Breast epithelium (tissue), 4 donors: ENCODE measurements at places on chromosomes 13 and 19.

DNA sequence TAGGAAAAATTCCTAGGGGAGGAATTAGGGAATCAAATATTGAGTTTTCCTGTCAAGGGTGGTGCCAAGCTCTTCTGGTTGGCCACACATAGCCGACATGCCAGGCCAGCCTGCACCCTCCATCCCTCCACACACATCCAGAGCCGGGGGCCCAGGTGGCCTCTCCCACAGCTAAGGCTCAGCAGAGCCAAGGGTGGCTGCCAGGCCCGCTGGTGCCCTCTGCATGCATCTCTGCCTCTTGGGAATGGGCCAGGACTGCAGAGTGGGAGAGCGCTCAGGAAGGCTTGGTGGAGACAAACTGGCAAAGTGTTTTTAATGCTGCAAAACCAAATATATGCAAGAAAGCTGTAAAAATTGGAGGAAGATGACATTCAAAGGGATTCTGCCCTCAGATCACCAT is 42.7 kb upstream of the GAS6 start:
- DNase-seq, result peak; percentile 29

DNA sequence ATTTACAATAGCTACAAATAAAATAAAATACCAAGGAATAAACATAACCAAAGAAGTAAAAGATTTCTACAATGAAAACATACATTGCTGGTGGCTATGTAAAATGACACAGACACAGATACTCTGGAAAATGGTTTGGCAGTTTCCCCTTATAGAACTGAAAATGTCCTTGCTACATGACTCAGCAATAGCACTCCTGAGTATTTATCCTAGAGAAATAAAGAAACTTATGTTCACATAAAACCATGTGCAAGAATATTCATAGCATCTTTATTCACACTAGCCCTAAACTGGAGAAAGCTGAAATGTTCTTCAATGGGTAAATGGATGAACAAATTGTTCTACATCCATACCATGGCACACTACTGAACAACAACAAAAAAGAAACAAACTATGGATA is 100.2 kb upstream of the RFC3 start:
- DNase-seq, result no peak

DNA sequence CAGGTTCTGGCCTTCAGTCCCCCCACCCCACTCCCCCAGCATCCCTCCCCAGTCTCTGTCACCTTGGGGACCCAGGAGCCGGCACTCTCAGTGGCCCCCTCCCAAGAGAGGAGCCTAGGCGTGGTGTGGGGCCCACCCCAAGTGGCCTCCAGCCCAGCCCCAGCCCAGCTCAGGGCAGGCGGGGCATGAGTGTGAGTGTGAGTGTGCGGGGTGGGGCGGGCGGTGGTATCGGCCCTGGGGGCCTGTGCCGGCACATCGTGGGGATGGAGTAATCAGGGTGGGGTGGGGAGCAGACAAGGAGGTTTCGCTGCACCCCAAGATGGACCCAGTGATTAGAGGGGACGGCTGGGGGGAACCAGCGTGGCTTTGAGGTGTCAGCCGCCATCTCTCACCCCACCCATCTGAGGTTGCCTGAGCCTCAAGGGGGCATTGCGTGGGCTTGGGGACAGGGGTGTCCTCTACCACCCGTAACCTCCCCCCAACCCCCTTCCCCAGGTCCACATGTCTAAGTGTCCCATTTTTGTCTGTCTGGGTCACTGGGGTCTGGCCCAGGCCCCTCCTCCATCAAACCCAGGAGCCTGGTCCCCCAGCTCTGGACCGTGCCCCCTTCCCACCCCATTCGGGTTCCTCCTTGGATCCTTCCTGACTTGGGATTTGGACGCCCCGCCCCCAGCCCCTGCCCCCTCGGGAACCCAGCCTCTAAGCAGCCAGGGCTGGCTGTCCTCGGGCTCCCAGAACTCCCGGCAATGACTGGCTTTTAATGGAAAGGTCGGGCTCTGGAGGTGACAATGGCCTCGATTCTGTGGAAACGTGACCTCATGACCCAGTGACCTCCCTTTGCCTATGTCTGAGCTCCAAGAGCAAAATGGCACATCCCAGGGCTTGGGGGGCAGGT is 6.9 kb upstream of the SULT2B1 start:
- DNase-seq, result no peak

- peak; percentile 67 for DNase-seq
Measured at GRCh38 chr19:3163230-3163886, 15.2 kb upstream of the S1PR4 start.

DNA sequence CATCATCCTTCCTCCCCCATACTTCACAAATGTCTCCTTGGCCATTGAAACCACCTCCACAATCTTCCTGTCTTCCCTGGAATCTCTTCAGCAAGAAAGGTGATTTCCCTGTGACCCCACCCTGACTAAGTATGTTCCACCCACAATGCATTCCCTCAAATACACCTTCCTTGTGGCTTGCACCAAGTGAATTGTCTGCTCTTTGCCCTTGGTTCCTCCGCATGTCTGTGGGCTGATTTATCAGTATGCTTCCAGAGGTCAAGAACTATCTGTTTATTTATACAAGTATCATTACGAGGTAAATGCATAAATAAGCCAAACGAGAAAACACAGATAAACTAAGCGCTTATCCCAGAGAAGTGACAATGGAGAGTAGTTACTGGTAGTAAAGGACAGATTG is 45.4 kb upstream of the POMP start:
- no peak for DNase-seq

DNA sequence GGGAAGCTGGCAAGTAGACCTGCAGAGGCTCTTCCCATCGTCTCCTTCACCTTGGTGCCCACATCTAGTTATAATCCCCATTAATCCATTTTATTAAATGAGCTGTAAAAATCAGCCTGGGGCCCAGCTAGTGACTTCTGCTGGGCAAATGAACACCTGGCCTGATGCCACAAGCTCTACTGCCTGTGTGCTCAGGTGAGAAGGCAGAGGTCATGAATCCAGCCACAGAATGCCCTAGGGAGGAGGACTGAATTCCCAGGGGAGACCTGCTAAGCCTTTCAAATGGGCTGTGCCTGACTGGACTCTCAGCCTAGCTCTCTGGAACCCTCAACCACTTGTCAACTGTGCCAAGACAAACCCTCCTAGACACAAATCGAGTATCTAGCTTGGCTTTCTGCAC is 74.0 kb downstream of the PDS5B start:
- no peak for DNase-seq

GRCh38 chr19:18487576-18488402 is 34.1 kb downstream of the ELL start:
- peak; percentile 47 for DNase-seq

GRCh38 chr19:32343550-32344262 is 1.7 kb upstream of the ZNF507 start:
- DNase-seq, result no peak

DNA sequence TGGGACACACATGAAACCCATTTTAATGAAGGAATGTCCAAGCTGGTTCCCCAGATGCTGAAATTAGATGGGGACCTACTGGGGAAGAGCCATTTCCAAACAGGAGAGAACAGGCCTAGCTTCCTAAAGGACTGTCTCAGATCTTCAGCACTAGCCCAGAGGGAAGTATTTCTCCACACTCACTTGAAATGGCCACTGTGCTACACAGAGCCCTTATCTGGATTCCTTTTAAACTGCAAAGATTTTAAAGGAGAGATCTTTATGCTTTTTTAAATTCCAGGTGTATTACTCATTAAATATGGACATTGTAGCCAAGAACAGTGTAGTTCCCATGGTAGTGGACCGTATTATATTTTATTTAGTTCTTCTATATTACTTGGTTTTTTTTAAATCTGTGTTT is 255.3 kb downstream of the SHISA2 start:
- DNase-seq, result no peak

DNA sequence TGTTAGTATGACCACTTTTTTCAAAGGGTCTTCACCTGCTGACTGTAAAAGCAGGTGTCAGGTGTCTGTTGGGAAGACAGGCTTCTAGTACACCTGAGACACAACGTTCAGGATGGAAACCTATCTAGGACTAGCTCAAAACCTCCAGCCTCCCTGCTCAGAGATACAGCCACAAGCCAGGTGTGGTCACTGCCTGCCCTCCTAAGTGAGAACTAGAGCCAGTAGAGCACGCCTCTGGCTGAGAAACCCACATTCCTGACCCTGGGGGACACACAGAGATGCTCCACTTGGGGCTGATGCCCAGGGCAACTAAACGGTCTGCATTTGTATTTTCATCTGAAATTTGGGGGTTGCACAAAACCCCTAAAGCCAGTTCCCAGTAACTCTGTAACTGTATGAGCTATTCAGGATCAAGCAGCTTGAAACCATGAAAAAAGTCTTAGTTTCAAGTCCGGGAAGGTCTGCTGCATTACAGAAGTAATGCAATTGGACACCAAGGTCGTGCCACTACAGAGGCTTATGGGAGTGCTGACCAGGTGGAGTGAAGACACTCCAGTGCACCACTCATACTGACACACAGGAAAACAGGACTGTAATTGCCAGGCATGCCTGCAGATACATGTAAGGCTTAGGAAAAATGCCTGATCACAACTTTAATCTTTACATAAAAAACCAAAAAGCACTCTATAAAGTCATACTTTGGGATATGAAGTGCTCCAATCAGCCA is 27.8 kb downstream of the ANKRD10 start:
- DNase-seq, result no peak

- DNase-seq, result no peak
Measured at GRCh38 chr19:8109455-8109854, 39.9 kb downstream of the FBN3 start.

- no peak for DNase-seq
Measured at GRCh38 chr19:38691938-38692457, 44.5 kb downstream of the ACTN4 start.

DNA sequence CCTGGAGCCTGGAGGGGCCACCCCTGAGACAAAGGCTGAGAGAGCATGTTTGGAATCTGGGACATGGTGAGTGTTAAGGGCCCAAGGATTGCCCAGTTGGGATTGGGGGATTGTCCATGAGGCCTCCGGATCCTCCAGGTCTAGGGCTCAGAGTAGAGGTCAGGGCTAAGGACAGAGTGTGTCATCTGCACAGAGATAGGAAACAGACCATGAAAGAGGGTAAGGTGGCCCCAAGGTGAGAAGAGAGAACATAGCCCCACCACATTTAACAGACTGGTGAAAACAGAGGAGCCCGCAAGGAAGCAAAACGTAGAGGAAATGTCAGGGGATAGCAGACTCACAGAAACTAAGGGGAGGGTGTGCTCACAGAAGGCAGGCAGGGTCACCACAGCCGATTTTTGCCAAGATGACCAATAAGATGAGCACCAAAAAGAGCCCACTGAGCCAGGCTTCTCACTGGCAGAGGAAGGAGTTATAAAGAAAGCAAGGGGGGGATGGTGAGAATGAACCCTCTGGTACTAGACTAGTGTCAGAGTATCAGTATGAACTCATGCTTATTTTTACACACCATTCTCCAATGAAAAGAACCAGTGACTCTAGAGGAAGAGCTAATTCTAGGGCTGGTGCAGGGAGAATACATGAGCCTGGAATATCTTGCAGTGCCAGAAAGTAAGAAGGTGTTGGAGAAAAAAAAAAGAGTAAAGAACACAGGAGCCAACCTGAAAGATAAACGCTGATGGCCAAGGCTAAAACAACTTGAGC is 17.5 kb downstream of the DYRK1B start:
- DNase-seq, result no peak

DNA sequence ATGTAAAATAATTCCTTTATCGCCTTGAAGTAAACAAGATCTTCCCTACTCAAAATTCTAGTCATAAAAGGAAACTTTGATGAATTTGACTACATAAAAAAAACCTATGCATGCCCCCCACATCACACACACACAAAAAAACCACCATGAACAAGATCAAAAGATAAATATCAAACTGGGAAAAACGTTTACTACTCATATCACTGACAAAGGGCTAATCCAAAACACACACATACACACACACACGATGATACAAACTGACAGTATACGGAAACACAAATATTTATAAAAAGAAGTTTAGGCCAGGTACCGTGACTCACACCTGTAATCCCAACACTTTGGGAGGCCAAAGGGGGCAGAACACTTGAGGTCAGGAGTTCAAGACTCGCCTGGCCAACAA is 61.9 kb downstream of the TSC22D1 start:
- no peak for DNase-seq

- no peak for DNase-seq
Measured at GRCh38 chr13:113991191-113991669, 17.4 kb upstream of the C13orf46 start.

- DNase-seq, result no peak
Measured at GRCh38 chr19:1999856-2000515, 15.5 kb downstream of the BTBD2 start.

DNA sequence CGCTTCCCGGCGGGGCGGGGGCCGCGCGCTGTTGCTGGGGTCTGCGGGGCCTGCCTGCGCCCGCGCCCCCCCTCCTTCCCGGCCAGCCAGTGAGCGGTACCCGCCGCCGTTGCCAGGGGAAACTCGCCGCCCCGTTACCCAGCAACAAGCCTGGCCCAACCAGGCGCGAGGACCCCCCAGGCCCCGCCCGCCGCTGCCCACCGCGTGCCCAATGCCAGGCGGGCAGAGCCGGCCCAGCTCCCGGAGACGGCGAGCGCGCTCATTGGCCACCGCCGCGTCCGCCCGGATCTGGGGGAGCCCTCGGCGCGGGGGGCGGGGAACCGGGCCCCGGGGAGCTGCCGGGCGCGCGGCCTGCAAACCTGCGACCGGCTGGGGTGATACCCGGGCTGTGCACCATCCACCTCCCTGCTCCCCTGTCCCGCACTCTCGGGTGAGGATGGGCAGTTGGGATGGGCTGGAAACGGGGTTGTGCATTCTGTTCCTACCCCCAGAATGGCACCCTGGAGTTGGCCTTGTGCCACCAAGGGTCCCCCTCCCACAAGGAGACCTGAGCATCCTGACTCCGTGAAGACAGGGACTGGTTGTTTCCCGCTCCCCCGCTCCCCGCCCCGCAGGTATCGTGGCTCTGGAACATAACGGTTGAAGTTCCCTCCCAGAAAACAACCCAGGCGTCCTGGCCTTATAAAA is 8.8 kb upstream of the BBC3 start:
- DNase-seq, result peak; percentile 48
